ENCODE measurements at places on chromosomes 5 and 9.

- DNase-seq: no peak
These were observed 46.0 kb downstream of the AHRR start for GRCh38 chr5:367358-368130.

DNA sequence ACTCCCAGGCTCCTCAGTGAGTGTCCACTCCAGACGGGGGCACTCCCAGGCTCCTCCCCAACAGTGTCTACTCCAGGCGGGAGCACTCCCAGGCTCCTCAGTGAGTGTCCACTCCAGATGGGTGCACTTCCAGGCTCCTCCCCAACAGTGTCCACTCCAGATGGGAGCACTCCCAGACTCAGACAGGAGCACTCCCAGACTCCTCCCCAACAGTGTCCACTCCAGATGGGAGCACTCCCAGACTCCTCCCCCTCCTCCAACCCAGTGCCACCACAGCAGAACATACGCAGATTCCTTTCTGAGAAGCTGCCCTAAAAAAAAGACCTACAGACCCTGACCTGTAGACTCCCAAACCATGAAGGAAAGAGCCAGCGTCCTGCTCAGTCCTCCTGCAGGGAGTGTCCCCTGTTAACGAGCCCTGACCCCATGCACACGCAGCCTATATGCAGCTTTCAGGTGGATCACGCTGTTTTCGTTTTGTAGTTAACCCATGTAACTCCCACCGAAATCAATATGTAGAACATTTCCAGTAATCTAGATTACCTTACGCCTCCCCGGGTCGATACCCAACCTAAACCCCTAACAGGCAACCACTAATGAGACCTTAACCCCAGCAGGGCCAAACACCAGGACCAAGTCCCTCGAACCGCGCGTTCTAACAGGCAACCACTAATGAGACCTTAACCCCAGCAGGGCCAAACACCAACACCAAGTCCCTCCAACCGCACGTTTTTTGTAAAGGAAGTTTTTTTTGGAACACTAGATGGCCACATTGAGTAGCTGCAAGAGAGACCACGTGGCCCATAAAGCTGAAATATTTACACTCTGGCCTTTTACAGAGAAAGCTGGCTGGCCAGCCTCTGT, 15.7 kb downstream of the PNPLA7 start:
- peak; percentile 12 for DNase-seq

GRCh38 chr5:84285641-84286637, 98.7 kb downstream of the EDIL3 start:
- DNase-seq: no peak

DNA sequence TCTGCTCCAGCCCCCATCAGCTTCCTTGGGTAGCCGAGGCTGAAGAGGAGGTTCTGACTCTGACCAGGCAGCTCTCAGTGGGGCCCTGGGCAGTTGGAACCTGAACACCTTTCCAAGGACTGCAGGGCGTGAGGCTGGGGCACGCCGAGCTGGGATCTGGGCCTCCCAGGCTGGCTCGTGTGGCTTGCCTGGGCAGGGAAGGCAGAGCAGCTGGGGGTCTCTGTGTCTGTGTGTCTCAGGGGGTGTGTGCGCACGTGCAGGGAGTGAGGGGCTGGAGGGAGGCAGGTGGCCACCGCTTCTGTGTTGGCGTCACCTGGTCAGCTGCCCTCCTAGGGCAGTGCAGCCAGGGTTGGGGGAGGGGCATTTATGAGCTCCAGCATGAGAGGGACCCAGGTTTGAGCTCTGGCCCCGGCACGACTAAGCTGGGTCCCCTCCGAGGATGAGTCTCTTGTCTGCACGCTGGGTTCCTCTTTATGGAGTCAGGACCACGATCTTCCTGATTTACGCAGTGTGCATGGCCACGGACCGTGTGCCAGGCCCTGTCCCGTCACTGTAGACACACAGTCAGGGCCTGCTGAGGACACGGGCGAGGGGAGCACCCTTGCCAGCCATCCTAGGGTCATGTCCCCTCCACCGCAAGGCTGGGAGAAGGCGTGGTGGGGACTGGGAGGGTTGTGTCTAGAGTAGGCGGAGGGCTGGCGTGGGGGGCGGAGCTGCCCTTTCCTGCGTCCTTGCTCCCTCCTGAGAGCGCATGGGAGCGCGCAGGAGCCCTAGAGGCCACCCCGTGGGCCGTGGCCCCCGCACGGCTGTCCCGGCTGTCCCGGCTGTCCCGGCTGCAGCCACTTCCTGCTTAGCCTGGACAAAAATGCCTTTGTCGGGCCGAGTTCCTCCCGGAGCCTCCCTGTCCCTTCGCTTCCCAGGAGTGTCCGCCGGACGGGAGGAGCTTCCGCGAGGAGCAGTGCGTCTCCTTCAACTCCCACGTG, 4.6 kb downstream of the ADAMTSL2 start:
- no peak for DNase-seq

DNA sequence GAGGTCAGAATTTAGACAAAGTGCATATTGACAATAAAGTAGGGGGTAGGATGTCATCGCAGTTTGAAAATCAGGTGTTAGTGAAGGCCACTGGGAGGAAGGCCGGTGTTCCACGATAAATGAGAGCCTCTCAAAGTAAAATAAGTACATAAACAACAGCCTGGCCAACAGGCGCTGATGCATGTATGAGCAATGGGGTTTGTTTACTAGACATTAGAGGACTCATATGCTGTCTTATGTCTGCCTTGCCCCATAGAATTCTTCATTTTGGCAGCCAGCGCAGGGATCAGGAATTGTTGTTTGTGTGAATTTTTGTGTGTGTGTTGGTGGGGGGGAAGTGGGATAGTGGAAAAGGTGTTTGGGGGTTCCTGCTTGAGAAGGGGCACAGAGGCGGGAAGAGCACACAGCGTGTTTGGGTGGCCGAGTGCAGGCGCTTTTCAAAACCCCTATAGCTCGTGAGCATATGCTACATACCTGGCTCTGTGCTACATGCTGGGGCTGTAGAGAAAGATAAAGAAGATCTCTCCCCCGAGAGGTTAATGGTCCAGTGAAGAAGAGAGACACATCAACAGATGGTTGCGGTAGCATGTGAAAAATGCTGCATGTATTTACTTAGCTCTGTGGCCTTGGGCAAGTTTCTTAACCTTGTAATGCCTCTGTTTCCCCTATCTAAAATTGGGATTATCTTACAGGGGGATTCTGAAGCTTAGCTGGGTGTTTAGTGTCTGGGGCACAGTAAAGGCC, 11.5 kb downstream of the SNX30 start:
- DNase-seq: no peak

DNA sequence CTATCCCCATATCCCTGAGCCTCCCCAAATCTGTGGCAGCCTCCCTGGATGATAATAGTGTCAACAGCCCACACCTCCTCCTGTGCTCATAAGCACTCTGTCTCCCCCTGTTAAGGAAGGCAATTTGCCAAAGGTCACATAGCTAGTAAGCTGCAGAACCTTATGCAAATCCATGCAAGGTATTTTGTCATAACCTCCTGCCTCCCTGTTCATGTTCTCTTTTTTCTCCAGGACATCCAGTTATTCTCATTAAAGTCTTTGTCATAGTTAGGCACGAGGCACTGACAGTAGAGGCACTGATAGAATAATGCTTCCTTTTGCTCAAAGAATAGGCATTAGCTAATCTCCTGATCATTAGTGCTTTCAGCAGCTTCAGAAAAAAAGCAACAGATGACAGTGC, 10.2 kb upstream of the AUH start:
- DNase-seq: no peak

- no peak for DNase-seq
These were observed 244.5 kb downstream of the EFNA5 start for GRCh38 chr5:107426209-107426608.

GRCh38 chr9:2144619-2145018, 129.5 kb downstream of the SMARCA2 start:
- DNase-seq: no peak

DNA sequence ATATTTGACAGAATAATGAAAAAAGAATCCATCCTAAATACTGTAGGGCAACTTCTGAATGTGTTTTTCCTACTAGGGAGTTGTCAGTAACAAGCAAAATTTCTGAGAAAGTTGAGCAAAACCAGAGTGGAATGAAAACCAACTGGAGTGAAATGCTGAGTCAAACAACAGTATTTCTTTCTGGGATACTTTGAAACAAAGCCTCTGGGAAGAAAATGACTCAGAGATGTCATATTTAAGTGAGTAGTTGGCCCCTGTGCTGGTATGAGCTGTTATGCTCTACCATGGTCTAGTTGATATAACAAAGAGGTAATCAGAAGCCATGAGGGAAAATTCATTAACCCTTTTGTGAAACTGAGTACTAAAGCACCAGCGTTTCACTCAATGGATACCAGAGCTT, 372.1 kb upstream of the C9orf72 start:
- DNase-seq: no peak

DNA sequence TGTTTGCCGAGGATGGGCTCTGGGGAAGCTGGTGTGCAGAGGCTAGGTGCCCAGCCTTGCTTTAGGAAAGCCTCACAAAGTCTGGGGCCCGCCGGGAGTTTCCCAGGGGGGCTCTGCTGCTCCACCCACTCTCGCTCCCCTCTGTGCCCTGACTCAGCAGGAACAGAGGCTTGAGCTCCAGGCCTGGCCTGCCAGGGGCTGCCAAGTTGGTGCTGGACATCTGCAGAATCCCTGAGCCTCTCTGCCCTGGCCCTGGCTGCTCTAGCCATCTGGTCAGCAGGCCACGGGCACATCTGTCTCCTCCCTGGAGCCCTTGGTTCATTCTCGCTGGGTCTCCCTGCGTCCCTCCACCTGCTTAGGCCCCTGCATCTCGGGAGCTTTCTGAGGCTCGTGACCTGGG, 647 bp upstream of the ADAMTSL2 start:
- DNase-seq: no peak

GRCh38 chr5:2352101-2352861, 399.2 kb downstream of the IRX2 start:
- no peak for DNase-seq

GRCh38 chr9:130441031-130441430, 3.7 kb upstream of the ASS1 start:
- no peak for DNase-seq

GRCh38 chr5:154850255-154851062, at the start of gene FAXDC2:
Gene FAXDC2, minus strand, starts transcription at chr5:154850603. Its CDS starts 12,425 bp downstream, at chr5:154838178.
- peak; percentile 56 for DNase-seq

- DNase-seq: no peak
These were observed 19.9 kb downstream of the RXRA start for GRCh38 chr9:134346151-134346550.

DNA sequence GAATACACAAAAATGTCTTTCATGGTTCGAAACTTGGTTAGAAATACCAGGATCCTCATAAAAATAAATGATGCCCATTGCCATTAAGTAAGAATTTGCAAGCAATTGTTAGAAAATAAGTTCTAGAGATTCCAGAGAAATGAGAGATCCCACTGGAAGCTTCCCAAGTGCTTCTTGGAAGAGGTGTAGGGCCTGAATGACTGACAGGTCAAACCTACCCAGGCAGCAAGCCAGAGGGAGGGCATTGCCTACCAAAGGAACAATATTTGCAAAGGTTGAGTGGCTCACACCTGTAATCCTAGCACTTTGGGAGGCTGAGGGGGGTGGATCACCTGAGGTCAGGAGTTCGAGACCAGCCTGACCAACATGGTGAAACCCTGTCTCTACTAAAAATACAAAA, 777.0 kb upstream of the WWC1 start:
- no peak for DNase-seq

- no peak for DNase-seq
These were observed 234.2 kb downstream of the SYK start for GRCh38 chr9:91035825-91036208.

- DNase-seq: no peak
These were observed 192.1 kb downstream of the RAB3C start for GRCh38 chr5:58774937-58775336.

GRCh38 chr5:160976181-160976580, 124.2 kb upstream of the ATP10B start:
- DNase-seq: no peak

All from AG09319 (cell line).